ENCODE measurements at places on chromosomes 7 and 10.
A peak's percentile ranks its signal among the peaks of the same experiment; 100 is the strongest.

GRCh38 chr7:87875151-87876039, 765 bp downstream of the SLC25A40 start:
- peak; percentile 10 for DNase-seq

DNA sequence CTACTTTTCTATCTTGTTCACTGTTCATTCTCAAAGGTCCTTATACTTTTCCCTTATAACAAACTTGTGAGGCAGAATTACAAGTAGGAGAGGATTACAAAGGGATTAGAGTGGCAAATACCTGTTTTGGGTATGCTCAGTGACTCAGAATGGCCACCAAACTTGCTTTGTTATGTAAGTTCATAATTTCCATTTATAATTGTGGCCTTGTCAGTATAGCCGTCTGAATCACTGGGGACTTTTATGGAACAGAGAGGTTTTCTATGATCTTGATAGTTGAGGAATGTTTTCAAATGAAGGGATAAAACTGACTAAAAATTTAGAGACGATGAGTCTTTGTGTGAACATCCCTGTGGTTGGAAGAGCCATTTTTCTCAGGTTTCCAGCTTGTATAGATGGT, 116.2 kb downstream of the SND1 start:
- DNase-seq, result no peak

DNA sequence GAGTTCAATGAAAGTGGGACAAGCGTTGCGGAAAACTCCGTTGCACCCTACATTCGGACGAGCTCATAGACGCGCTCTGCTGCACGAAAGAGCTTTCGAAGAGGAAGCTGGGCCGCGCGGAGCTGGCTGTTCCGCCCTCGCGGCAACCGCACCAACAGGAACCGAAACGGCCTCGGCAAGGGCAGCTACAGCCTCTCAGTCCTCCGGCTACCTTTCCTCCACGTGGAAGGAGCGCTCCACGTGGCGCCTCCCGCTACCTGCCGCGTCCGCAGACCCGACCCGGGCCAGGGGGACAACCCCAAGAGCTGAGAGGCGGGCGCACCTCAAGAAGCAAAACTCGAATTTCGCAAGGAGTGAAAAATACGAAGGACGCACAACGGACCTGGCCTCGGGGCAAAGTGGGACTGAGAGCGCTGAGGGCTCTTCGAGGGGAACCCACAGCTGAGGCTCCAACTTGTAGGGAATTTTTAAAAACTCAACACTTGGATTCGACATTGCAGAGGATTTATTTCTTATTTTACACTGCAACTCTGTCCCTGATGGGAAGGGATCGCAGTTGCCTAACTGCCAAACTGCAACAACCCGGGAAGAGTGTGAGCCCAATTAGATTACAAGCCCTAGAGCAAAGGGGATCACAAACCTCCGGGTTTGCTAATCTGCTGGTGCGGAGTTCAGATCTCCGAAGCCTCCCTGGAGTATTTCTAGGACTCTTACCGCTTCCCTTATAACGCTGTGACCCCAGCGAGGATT, 1.4 kb downstream of the HPSE2 start:
- DNase-seq, result peak; percentile 2

DNA sequence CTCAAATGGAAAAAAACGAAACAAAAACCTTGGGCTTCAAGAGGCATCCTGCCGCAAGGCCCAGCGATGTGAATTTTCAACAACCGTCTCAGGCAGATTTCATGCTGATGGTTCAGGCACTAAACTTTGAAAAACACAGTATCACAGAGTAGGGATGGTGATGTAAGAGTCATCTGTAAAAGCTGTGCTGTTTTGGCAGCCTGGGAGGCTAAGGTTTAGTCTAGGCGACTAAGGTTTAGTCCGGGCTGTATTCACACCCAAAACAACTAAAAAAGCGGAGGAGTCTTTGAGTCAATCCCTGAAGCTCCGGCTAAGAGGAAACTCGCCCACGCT, 420 bp upstream of the MINPP1 start:
- no peak for DNase-seq

GRCh38 chr10:106897719-106898118, 266.8 kb downstream of the SORCS1 start:
- DNase-seq, result no peak

GRCh38 chr10:72173619-72174296, 42.1 kb upstream of the ANAPC16 start:
- no peak for DNase-seq

- DNase-seq, result no peak
These were observed 419.4 kb upstream of the CELF2 start for GRCh38 chr10:10598297-10598696.

GRCh38 chr10:14936584-14936983, 17.3 kb downstream of the DCLRE1C start:
- DNase-seq, result no peak

DNA sequence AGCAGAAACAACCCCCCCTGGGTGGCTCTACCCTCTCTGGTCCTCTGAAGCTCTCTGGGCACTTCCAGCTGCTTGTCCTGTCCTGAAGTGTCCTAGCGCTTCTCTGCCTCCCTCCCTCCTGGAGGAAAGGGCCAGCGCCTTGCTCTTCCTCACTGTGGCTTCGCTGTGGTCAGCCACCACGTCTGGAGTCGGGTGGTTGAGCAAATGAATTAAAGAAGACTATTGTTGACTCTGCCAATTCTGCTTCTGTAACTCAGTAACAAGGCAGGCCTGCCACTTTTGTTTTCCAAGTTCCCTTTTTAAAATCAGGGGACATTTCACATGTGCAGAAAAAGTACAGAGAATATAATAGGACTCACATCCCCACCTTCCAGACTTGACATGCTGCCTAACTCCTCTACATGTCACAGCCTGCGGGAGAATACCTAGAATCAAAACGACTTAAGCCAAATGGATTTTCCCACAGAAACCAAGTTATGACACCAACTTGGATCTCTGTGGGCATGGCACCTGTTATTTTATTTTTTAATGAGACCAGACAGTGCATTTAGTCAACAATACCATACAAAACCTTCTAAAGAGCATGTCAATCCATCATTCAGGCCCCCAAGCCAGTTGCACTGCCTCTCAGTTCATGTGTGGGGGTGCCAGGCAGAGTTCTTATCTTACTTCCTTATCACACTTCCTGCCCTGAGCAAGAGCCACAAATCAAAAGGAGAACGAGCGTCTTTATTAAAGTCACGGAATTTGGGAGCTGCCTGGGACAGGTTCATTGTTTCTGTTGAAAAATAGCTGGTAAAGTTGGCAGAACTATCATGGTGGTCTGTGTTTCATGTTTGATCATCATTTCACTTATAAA, 6.8 kb downstream of the FFAR4 start:
- no peak for DNase-seq

- DNase-seq, result no peak
These were observed 269.4 kb upstream of the SEMA3D start for GRCh38 chr7:85456254-85456653.

DNA sequence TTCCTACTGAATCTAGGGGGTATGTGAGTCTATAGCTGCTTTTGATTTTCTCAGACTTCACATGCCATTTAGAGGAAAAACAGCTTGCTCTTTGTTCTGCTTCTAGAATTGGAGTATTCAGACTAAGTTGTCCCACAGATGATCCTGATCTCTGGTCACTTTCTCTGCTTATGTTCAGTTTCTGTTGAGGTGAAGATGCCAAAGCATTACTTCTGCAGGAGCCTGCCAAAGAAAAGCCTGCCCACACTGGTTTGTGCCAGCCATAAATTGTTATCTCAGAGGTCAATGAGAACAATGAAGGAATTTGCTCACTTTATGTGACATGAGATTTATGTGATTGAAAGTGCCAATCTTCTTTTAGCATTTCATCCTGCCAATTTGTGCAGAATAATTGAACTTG, 163.6 kb downstream of the CDK14 start:
- no peak for DNase-seq

- no peak for DNase-seq
These were observed 43.3 kb downstream of the IL15RA start for GRCh38 chr10:5933909-5934546.

DNA sequence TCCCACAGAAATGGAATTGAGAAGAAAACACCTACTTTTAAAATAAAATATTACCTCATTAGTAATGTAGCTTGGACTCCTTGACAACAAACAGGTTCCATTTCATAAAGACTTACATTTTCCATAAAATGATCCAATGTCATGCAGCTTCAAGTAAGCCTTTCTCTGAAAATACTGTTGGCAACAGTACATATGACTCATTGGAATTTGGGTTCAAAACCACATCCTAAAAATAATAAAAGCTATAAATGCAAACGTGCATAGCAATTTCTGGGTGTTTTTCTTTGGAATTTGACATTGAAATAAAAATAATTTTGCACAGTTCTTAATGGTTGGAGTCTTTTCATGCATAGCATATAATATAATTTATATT, 47.9 kb downstream of the FHIP2A start:
- DNase-seq, result no peak

DNA sequence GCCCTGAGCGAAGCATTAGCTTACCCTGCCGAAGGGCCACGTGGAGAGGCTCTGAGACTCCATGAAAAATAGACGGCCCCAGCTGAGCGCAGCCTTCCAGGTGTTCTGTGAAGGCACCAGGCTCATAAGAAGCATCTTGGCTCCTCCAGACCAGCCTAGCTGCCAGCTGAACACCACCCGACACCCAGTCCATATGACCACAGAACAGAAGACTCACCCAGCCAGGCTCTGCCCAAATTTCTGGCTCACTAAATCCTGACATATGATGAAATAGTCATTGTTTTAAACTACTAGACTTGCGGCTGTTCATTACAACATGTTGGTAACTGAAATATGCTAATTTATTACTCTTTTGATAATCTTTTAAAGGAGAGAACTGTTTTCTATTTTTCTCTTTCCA, 99.5 kb upstream of the ABI1 start:
- DNase-seq, result no peak

DNA sequence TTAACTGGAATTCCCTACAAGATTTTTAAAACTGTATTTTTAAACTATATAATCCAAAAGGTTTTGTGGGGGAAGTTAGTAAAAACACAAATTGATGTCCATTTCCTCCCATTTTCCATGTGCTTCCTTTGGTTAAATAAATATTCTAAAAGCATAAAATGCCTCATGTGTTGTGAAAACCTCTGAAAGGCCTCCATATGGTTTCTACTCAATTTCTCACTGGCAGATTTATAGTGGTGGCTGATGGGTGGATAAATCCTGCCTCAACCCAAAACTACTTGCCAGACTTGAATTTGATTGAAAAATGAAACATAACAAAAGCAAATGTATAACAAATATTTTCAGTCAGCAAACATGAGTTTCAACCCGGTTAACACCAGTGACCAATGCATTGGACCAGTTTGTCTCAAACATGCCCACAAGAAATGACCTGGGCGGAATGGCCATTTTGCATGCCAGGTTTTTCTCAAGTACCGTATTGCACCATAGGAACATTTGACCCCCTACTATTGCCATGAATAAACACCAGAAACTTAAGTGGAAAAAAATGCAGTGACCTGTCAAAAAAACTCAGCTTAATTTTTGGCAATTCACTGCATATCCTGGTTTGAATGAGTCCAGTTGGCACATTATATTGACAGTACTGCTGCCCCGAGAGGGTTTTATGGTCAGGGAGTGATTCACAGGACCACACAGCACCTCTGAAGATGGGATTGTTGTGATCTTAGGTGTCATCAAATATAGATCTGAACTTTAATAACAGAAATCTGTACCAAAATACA, 454.6 kb upstream of the ANKRD30A start:
- DNase-seq, result no peak

DNA sequence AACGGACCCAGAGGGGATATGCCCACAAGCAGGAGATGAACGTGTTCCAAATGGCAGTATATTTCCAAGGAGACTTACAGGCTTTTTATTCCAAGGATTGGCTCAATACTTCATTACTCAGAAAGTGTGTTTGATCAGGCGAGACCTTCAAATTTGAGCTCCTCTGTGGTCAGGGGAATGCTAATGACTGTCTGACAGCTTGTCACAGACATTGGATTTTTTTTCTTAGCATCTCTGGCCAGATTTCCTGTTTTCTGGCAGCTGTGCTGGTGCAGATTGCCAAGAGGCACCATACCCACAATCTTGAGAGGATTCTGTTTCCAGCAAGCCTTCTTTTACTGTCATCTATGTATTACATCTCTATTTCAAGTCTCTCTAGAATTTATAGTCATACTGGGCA, 93.8 kb downstream of the C1GALT1 start:
- no peak for DNase-seq
